T-helper 17 cell (primary cell): ENCODE measurements at places on chromosomes 2 and 18.

- no peak for DNase-seq
Observed at GRCh38 chr2:160252278-160252887, 52.3 kb upstream of the ITGB6 start.

GRCh38 chr2:23679044-23679443 is 247.9 kb downstream of the ATAD2B start:
- DNase-seq = no peak

- no peak for DNase-seq
Observed at GRCh38 chr2:62344472-62344871, 148.6 kb downstream of the B3GNT2 start.

DNA sequence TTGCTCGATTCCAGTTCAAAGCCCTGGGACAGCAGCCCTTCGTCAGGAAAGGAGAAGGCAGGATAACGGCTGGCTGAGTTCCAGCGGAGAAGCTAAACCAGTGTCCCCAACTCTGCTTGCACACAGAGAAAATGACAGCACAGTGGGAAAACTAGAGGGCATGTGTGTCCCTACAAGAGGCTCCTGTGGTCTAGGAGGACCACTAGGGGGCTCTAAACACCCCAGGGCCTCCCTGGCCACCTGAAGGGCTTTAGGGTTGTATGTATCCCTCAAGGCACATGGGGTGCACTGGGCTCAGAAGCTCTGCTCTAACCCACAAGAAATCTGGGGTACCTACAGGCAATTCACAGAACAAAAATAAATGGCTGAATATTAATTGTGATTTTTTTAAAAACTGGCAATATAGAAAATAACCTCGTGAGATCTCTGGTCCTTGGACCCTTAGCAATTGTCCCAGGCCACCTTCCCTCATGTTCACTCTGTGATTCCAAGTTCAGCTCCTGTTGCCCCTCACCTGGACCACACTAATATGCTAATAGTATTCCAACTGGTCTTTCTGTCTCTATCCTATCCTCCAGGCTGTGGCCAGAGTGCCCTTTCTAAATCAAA is 17.5 kb downstream of the STAT1 start:
- DNase-seq = no peak

DNA sequence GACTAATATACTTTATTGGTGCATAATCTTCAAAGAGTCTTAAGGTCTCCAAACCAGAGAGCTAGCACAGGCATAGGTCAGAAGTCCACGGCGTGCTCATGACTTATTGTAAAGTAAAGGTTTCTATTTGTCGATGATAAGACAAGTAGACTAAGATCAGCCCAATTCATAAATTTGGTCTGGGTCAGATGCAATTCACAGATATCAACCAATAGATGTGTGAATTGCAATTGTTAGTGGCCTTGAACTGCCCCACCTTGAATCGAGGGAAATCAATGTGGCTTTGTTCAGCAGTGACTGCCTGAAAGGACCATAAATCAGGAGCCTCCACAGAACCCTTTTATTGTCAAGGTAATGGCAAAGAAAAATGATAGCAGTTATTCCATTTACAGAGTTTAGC is 39.1 kb upstream of the CPS1 start:
- DNase-seq = no peak

DNA sequence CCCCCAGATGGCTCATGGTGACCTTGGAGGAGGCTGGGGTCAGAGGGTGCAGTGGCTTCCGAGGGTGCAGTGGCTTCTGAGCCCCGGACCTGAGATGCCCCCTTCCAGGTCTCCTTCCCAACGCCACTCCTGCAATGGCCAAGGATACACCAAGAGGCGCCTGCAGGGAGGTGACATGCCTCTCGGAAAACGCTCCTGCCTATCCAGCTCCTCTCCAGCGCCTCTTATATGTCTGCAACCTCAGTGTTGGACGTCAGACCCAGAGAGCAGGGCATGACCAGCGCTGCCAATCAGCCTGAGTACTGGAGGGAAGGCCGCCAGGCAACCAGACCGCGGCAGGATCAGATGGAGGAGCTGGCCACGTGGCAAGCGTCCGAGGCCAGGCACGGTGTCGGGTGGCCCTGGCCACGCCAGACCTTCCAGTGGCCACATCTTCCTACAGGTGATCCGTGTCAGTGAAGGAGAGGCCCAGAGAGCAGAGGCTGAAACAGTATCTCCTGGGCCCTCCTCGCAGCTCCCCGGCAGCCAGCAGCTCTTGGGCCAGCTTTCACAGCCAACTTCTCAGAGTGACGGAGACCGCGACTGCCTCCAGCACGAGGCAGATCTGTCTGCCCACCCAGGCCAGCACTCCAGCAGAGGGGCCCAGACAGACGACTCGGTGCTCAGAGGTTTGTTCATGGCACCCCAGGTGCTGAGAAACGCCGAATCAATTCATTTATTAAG is 199.5 kb upstream of the SALL3 start:
- DNase-seq = no peak

GRCh38 chr2:88751768-88752167 is 60.3 kb downstream of the RPIA start:
- DNase-seq = no peak

DNA sequence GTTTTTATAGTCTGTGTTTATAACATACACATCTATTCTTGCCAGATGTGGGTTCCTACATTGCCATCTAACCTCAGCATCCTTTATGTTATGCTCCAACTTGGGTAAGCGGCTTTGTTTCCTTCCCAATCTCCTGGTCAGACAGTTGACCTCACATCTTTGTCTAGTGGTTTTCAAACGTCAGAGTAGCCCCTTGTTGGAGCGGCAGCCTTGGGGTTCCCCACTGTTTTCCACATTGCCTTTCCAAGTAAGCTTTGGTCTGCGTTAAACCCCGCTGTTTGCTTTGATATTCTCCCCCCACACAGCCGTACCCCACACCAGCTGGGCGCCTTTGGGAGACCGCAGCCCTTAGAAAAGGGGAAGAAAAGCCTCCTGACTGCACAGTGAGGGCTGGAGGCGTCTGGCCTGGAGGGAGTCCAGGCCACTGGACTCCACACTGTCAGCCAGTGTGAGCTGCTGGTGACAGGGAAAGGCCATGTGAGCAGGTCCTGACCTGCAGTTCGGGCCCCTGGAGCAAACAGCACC is 83.3 kb downstream of the MALT1 start:
- DNase-seq = no peak

GRCh38 chr2:134359367-134360081 is 105.7 kb downstream of the MGAT5 start:
- no peak for DNase-seq

- DNase-seq = no peak
Observed at GRCh38 chr2:152072011-152072410, 26.8 kb downstream of the CACNB4 start.

- no peak for DNase-seq
Observed at GRCh38 chr18:12750715-12751502, 48.1 kb downstream of the PSMG2 start.

GRCh38 chr2:85958731-85959130 is 69.9 kb upstream of the ST3GAL5 start:
- DNase-seq = no peak

- no peak for DNase-seq
Observed at GRCh38 chr2:128535953-128536352, 217.3 kb upstream of the HS6ST1 start.

- DNase-seq = no peak
Observed at GRCh38 chr2:54704238-54704637, 19.2 kb upstream of the EML6 start.

GRCh38 chr2:128792476-128793054 is 473.9 kb upstream of the HS6ST1 start:
- no peak for DNase-seq

GRCh38 chr2:111957872-111958354 is 59.5 kb downstream of the MERTK start:
- no peak for DNase-seq

GRCh38 chr18:78431606-78432005 is 548.0 kb upstream of the SALL3 start:
- no peak for DNase-seq

DNA sequence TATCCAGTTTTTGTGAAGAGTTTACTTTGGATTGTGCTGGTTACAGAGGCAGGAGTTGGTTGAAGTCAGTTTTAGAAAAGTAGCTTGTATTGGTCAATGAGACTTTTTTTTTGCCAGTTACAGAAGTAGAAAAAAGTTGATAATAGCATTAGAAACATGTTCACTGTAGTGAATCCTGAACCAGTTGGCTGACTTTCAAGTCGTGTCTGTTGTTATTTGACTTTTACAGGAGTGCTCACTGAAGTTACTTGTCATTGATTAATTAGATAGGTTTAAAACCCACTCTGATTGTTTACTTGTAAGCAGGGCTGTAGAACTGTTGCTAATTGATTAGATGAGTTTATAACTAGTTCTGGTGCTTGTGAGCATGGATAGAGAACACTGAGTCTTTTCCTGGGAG is 312.0 kb upstream of the VWC2L start:
- DNase-seq = no peak

- no peak for DNase-seq
Observed at GRCh38 chr2:72132981-72133720, 14.5 kb downstream of the CYP26B1 start.

DNA sequence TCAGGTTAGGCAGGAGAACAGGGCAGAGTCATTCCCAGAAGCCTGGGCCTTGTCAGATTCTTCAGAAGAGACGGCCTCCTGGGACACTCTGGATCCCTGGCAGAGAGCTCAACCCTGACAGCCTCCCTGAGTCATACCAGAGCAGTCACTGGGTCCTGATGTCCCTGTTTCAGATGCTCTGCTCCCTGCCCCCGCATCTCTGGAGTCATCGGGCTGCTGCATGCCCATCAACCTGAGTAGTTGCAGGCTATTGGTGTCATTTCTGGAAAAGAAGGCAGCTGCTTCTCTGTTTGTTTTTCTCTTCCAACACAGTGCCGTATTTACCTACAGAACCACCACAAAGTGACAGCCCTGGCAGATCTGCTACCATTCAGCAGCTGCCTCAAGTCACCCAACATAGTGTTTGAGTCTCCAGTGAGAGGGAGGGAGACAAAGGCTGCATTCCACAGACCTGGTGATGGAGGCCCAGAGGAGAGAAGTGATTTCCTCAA is 145.1 kb downstream of the B3GNT2 start:
- DNase-seq = no peak

- no peak for DNase-seq
Observed at GRCh38 chr2:100902817-100903405, 83.0 kb downstream of the NPAS2 start.

GRCh38 chr18:51656249-51656648 is 458.8 kb upstream of the MEX3C start:
- DNase-seq = no peak

GRCh38 chr2:125386074-125386473 is 1269.9 kb upstream of the GYPC start:
- no peak for DNase-seq

- DNase-seq = no peak
Observed at GRCh38 chr18:32906506-32907310, 133.9 kb upstream of the KLHL14 start.

- DNase-seq = no peak
Observed at GRCh38 chr2:108701208-108701607, 18.1 kb upstream of the RANBP2 start.

- DNase-seq = no peak
Observed at GRCh38 chr18:37175727-37176620, 347.0 kb downstream of the KIAA1328 start.

GRCh38 chr2:190200603-190201002 is 119.0 kb downstream of the HIBCH start:
- DNase-seq = no peak

DNA sequence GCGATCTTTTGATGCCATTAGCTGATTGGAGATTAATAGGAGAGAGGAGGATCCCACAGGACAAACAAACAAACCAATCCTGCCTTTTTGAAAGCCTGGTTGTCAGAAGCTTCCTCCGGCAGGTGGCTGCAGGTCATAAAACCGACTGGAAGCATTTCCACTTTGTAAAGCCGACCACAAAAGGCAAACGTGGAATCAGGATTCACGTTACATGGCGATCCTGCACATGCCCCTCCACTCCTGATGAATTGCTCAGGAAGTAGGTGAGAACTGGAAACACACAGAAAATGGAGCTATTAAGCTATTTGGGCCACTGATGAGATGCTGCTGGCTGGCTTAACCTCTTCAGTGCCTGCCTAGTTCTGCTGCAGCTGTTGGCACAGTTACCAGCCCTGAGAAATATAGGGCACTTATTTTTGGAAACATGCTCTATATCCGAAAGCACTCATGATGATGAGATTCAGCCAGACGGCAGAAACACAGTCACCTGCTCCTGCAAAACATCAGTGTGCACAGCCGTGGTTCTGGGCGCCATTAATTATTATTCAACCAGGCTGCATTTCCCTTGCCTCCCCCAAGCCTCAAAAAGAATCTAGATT is 110.3 kb upstream of the ST6GAL2 start:
- no peak for DNase-seq

- DNase-seq = no peak
Observed at GRCh38 chr2:102069311-102069974, 73.1 kb upstream of the IL1R1 start.

DNA sequence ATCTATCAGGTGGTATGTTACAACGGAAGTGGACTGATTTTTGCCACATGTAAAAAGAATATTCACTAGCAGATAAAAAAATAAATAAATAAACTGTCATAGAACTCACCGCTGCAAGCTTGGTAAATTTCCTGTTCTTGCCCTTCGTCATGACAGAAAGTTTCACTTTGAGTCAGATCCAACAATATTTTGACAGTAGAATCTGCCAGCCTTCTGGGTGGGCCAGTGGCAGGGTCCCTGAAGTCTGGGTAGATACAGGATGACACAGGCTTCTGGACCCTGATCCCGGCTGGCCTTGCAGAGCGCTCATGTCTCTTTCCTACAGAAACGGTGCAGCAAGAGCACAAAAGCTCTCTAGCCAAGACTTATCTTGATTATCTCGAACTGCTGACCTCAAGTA is 97.8 kb upstream of the PMAIP1 start:
- DNase-seq = no peak

- DNase-seq = no peak
Observed at GRCh38 chr2:100742277-100743254, 77.4 kb upstream of the NPAS2 start.

GRCh38 chr2:44880125-44880483 is 61.4 kb upstream of the SIX3 start:
- no peak for DNase-seq

DNA sequence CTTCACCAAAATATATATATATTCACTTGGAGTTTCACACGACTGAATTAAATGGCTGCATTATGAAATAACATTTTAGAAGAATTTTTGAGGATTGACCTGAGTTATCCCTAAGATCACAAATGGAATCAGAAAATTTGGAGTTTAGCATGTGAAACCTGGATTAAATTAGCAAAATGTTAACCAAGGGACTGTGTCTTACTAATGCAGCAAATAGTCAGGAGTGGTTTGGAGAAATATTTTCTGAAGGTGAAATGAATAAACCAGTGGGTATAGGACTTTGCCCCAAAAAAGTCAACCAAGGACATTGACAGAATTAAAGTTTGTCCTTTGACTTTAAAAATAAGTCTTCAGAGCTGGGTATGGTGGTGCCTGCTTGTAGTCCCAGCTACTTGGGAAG is 111.2 kb downstream of the PRPF40A start:
- no peak for DNase-seq

GRCh38 chr2:216672466-216672865 is 22.9 kb downstream of the IGFBP5 start:
- DNase-seq = no peak

DNA sequence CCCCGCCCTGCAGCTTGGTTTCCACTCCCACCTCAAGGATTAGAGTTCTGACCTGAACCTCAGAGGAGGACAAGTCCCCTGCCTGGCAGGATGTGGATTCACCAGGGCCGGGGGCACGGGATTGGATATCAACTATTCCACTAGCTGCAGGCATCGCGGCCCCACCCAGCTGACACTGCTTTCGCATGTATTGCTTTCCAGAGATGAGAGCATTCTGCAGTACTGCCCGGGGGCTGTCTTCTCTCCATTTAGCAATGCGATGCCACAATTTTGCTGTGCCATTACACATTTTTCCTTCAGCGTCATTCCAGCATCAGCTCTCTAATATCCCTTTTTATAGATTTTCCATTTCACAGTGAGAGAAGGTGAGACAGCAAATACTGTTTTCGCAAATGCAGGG is 42.0 kb downstream of the CTIF start:
- DNase-seq = no peak
